Activated CD4-positive, alpha-beta T cell treated with anti-CD3 and anti-CD28 coated beads for 48 hours (primary cell): ENCODE measurements at places on chromosomes 4 and X.

DNA sequence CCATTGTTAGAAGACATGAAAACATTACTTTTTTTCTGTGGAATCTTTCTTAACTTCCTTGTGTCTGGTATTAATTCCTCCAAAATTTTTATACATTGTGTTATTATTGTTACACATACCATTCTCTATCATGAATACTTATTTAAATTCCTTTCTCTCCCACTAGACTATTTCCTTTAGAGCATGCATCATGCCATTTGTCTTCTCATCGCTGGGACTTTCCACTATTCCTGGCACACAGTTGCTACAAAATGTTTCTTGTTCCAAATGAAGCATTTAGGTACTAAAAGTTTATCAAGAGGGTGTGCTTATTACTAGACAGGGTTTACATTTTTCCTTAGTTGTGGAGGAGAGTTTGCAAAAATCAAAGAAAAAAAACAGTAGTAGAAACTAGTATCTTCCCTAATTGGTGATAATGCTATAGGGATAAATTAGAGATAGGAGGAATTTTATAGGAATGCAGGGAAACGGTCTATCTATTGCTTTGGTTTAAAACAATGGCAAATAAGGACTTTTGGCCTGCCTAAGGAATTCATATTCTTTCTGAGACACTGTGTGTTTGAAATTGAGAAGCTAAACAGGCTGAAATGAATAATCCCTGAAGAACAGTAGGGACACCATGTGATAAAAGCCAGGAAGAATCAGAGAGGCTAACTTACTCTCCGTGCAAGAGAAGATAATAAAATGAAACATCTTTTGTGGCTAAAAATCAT lies 187.5 kb upstream of the TBC1D9 start:
- no peak for DNase-seq

DNA sequence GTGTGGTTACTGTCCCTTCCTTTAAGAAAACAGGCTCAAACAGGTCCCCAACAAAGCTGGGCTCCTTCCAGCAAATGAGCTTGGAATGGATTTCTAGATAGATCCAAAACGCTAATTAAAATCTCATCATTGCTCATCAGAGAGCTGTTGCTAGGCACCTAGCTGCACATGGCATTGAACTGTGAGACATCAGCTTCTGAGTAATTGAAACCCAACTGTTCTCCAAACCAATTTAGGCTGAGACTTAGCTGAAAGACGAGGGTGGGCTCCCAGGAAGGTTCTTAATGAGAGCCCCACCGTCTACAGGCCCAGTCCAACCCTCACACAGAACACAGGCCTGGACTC lies 59.1 kb downstream of the FAM184B start:
- no peak for DNase-seq

- DNase-seq: no peak
Measured at GRCh38 chr4:184329235-184329634, 111.6 kb upstream of the ENPP6 start.

- DNase-seq: peak; percentile 39
Measured at GRCh38 chrX:42107495-42108488, 184.4 kb upstream of the CASK start.

DNA sequence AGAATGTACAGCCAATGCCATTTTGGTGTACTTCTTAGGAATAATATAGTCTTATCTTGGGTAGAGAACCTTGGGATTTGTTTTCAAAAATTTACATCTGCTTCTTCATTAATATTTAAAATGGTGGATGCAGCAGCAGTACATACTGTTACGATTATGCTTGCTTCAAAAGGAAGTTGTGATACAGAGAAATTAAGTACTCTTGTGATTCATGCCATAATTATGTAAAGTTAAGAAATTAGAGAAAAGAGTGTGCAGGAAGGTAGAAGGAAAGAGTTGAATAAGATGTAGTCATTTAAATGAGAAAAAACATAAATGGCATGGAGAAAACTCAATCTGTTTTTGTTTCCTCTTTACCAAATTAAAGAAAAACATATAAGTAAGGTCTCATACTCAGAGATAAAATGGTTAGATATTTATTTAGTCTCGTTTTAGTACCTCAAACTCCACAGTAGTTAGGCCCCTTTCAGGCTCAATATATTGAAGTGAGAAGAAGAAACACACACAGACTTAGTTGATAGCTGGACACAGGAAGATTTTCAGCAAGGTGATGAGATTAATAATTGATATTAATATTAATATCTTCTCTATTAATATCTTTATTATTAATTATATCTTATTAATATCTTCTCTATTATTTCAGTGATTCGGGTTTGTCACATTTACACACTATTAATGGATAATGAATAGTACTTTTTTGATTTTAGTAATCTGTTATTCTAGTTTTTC lies 70.1 kb upstream of the HPGD start:
- DNase-seq: no peak

- peak; percentile 3 for DNase-seq
Measured at GRCh38 chrX:55220119-55220794, at the start of gene PAGE5. TSS of gene PAGE5 (plus strand) at chrX:55220346. CDS start at chrX:55221383, 1,037 bp downstream.

DNA sequence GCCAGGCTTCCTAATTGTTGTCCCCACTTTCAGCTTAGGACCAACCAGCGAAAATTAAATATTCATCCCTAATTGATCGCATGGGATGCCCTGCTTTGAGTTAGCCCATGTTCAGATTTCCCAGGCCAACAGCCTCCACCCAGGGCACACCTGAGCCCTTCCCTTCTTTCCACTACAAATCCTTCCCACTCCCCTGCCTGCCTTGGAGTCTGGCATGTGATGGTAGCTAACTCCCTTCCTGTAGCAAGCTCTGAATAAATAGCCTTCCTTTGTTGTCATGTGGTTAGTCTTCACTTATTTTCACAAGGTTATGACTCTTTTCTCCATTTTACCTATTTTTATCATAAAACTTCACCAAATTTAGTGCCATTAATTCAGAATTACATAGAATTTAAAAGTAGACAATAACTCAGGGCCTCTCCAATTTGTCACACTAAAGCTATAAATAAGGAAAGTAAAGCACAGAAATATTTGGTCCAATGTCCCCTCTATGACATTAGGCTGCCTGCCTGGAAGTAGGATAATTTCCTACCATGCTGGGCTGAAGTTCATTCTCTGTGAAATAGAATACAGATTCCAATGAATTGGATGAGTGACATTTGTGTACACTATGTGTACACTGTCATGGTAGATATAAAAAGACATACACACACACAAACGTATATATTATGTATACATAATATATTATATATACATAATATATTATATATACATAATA lies 166.4 kb upstream of the CPEB2 start:
- DNase-seq: no peak

GRCh38 chr4:142378179-142378578 lies 467.9 kb downstream of the INPP4B start:
- no peak for DNase-seq

- peak; percentile 63 for DNase-seq
Measured at GRCh38 chr4:147518846-147519767, 38.2 kb downstream of the EDNRA start.

- no peak for DNase-seq
Measured at GRCh38 chr4:159577241-159577640, 474.4 kb downstream of the RAPGEF2 start.

DNA sequence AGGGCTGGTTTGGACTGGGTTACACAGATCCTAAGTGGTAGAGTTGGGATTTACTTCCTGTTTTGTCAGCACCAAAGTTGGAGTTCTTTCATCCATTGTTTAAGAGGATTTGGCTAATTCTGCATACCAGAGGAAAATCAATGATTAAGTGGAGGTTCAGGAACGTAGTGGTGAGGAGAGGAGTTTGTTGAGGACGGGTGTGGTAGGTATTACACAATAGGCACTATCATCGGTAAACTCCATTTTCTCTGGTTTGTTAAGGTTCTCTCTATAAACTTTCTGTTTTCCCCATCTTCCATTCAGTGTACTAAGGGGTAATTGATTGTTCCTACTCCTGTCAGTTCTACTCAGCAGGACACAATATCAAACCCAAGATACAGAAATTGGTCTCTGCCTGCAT lies 107.5 kb upstream of the VCX2 start:
- no peak for DNase-seq

DNA sequence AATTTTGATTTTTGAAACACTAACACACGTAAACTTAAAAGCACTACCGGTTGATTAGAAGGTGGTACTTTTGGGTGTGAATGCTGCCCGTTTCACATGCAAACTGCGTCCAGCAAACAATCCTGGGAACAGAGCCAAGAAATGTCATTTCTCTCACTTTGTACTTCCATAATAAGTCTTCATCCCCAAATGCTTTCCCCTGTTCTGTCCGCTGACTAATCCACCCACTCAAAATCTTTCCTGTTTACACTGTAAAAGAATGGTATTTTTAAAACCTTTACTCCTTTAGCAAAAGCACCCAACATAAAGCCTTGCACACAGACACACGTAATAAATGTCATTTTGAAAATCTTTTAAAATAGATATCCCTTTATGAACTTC lies 39.1 kb upstream of the PDLIM5 start:
- no peak for DNase-seq

DNA sequence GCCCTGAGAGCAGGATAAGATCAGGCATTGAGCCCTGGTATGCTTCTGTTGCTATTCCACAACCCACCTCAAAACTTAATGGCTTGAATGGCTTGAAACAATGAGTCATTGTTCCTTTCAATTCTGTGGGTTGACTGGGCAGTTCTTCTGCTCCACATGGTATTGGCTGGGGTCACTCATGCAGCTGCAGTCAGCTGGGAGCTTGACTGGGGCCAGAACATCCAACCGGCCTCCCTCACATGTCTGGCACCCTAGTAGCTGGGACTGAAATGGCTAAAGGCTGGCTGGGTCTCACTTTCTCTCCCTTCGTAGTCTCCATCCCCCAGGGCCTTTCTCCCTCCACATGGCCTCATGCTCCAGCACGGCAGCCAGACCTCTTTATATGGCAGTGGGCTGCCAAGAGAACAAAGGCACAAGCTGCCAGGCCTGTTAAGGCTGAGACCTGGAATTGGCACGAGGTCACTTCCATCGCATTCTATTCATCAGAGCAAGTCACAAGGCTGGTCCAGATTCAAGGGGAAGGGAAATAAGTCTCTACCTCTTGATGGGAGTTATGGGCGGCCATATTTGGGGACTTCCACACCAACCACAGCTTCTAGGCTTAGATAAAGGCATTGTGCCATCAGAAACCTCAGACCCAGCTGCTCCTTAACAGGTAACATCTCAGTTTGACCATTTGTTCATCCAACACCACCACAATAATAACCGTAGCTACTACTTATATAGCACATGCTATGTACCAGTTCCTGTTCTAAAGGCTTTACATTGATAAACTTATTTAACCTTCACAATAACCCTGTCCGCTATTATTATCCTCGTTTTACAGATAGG lies 159.7 kb upstream of the ATP6AP2 start:
- no peak for DNase-seq

DNA sequence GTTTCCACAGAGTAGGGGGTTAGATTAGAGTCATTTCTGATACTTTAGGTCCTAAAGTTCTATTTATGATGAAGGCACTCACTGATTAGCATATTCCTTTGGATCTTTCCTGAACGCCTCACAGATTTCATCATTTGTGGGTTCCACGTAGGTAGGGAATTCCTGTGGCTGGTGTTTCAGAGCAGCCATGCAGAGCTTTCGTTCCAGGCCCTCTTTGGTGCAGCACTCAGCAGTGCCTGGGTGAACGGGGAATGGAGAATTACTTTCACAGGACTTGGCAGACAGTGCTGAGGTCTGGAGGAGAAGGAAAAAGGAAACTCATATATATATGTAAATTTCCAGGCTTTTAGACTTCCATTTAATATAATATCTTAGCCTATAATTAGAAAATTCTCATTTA lies 18.5 kb downstream of the GC start:
- DNase-seq: no peak

GRCh38 chrX:3757510-3758025 lies 44.1 kb upstream of the PRKX start:
- no peak for DNase-seq

- peak; percentile 86 for DNase-seq
Measured at GRCh38 chr4:7987148-7987989, 47.7 kb upstream of the AFAP1 start.

- no peak for DNase-seq
Measured at GRCh38 chrX:118904218-118904617, 70.2 kb upstream of the LONRF3 start.

- DNase-seq: no peak
Measured at GRCh38 chrX:134004084-134004483, 18.7 kb upstream of the GPC3 start.

DNA sequence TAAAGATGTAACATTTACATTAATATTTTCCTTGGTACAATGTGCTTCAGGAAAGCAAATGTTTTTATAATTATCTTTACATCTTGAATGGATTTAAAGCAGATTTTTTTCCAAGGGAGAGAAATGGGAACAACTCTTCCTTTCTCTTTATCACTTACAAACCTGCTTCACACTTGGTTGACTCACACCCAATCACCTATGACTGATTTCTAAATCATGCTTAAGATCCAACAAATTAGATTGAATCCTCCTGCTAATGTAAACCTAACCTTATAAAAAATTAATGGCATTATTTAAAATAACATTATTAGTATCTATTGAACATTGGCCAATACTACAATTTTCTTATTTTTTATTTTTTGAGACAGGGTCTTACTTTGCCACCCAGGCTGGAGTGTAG lies 127.1 kb downstream of the INPP4B start:
- no peak for DNase-seq

GRCh38 chr4:114857831-114858230 lies 255.6 kb downstream of the NDST4 start:
- no peak for DNase-seq

DNA sequence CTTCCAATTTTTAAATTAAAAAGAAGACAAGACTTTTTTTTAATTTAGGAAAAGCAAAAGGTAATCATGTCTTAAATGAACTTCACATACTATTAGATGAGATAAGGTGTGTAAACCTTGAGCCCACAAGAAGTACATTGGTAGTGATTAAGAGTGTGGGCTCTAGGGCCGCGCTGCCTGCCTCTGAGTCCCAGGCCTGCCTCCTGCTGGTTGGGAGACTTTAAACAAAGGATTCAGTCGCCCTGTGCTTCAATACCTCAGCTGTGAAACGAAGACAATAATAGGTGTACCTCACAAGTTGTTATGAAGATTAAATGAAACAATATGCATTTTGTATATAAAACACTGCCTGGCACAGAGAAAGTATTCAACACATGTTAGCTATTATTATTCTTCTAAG lies 95.9 kb upstream of the MYOZ2 start:
- no peak for DNase-seq

- no peak for DNase-seq
Measured at GRCh38 chrX:140701480-140701879, 8.1 kb upstream of the LINC00632 start.

DNA sequence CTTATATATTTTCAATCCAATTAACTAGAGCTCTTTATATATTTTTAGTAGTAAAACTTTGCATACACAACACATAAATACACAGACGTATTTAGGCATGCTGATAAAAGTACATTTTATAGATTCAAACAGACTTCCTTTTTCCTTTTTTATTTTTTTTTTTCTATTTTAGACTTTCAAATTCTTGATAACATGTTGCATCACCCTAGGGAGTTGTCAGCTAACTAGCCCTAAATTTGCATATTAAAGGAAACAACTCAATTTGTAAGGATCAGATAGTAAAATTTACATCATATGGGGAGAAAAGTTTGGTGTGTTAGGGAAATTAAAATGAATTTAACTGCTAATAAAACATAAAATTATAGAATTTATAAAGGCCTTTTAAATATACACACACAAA lies 47.4 kb upstream of the APOOL start:
- DNase-seq: no peak

GRCh38 chr4:40572692-40573310 lies 56.9 kb downstream of the RBM47 start:
- DNase-seq: no peak
